ENCODE measurements at places on chromosomes 7 and 10. TPM values are rescaled to one million over a fixed set of nuclear protein-coding genes. Genes with fewer than 3 reads are reported as not detected.

DNAJB6 gene
- total RNA-seq = 152 TPM

- no peak for DNase-seq
Measured at GRCh38 chr10:33153251-33153967, 181.1 kb downstream of the NRP1 start.

- DNase-seq = no peak
Measured at GRCh38 chr7:137439829-137440825, 96.6 kb upstream of the PTN start.

CNNM1 gene
- 3.1 TPM for total RNA-seq

DNA sequence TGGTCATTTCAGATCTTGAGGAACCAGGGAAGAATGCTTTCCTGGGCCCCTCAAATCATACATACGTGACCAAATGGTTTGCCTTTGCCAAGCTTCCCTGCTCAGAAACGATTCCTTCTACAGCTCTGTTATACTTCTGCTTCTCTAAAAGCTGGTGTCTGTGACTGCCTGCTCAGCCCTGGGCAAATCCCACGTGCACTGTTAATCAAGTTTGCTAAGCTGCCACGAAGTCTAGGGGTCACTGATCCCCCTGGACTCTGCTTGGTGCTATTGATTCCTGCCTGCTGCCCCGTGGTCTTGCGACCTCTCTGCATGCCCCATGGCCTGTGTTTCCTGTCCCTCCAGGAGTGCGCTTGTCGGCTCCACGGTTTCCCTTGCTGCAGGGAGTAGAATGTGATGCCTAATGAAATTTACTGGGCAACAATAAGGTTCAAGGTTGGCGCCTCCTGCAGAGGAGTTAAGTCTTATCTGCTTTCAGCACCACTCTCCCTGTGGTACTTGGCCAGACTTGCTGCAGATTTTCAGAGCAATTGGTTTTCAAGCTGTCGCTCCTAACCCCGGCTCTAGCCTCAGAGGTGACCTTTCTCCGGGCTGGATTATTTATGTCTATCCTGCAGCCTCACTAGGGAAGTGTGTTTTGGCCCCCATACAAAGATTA is 201.6 kb upstream of the FZD8 start:
- DNase-seq = no peak
